Lower lobe of right lung (tissue), 2 donors: ENCODE measurements at places on chromosomes 2 and 18. TPM values are rescaled to one million over a fixed set of nuclear protein-coding genes. Genes with fewer than 3 reads are reported as not detected.

- no peak for DNase-seq
Observed at GRCh38 chr2:8661736-8662135, 20.1 kb upstream of the ID2 start.

- DNase-seq, result no peak
Observed at GRCh38 chr2:232629129-232629475, 4.3 kb upstream of the EFHD1 start.

DNA sequence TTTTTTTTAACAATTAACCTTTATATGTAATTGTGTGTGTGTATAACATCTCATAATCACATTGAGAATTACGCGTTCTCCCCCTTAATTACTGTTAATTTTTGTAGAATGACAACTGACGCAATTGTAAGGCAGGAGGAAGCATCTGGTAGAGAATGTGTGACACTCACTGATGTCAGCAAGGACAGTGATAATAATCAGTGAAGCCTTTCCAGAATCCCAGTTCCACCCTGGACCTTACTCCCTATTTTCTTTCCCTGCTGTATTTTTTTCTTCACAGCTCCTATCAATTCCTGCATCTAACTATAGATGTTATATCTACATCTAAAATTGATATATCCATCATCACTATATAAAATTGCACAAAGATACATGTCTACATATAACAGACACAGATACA, 16.1 kb upstream of the STRN start:
- no peak for DNase-seq

DNA sequence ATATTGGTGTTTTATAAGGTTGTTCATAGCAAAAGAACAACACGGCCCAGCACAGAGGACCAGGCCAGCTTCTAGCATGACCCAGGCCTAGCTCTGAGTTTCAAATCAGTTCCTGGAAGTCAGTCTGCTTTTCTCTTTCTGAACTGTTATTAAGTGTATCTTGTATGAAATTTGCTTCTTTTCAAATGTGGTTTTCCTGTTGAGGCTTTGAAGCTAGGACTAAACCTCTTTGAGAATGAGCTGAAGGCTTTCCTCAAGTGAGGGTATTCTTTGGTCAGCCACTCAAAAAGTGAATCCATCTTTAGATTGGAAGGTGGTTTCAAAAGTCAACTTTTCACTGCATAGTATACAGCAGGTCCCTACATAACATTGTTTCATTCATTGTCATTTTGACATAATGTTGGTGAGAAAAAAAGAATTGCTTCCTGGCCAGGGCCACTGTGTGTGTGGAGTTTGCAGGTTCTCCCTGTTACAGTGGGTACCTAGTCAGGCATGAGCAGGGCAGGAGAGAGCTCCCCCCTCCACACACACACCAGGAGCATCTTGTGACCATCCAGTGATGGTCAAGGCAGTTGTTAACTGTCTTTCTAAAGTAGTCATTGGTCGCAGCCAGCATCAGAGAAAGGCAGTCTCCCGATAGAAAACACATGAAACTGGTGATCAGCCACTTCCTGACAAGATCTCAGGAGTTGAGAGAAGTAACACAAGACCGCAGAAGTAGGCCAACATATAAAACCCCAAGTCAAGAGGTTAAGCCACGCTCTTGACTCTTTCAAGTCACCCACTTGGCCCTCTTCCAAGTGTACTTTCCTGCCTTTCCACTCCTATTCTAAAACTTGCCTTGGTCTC, 6.7 kb upstream of the ACAA2 start:
- no peak for DNase-seq

- no peak for DNase-seq
Observed at GRCh38 chr2:128405981-128406613, 87.4 kb upstream of the HS6ST1 start.

GRCh38 chr18:13136904-13137669, 81.5 kb upstream of the LDLRAD4 start:
- DNase-seq, result peak; percentile 68

DNA sequence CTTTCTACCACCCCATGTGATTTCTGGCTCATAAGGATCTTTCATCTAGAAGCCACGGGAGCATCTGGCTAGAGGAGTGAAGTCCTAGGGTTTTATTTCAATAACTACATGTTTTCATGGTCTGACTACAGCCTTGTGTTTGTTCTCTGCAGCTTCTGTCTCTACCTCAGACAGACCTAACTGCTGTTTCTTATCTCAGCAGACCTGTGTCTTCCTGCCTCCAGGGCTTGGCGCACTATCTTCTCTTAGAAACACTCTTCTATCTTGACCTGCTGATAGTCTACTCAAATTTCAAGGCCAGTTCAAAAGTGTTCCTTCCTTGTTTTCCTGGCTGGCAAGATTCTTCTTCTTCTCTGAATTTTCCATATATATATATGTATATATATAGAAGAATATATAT, 11.0 kb upstream of the TRIB2 start:
- DNase-seq, result no peak

DNA sequence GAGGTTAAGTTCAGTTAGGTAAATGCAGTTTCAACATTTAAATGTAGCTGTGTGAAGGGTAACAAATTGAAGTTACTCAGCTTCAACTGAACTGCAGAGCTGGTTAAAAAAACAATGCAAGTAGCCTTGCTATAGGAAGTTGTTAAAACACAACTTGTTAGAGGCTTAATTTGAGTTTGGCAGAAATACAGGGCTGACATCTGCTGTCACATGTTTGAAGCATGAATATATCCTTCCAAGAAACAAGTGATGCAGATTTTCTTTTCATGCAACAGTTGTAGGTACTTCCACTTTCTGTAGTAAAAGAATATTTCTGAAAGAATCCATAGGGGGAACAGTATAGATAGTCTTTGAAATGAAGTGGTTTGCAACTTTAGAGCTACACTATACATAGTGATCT, 208.7 kb upstream of the RASGRP3 start:
- no peak for DNase-seq

GRCh38 chr18:54949588-54949987, 9.7 kb downstream of the CCDC68 start:
- no peak for DNase-seq

- DNase-seq, result no peak
Observed at GRCh38 chr2:74515271-74515980, 1.2 kb downstream of the TLX2 start.

DNA sequence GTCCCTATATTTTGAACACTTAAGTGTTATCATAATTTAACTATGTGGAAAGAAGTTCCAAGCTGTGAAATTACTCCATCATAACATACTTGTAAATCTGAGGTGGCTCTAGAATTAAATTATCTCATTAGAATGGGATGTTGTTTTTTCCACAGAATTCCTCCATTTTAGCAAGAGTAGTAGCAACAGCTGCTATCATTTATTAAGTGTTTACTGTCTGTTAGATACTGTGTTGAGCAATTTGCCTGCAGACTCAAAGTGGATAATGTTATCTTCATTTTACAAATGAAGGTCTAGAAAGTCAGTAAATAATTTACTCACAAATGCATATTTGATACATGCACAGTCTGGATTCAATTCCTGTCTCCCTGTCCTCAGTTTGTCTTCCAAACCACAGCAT, 504.8 kb upstream of the NRP2 start:
- no peak for DNase-seq

- no peak for DNase-seq
Observed at GRCh38 chr2:178865146-178865936, 58.1 kb upstream of the TTN start.

GRCh38 chr18:51196811-51197660, 445 bp downstream of the MEX3C start:
- DNase-seq, result no peak

GRCh38 chr2:241905716-241906377, 36.3 kb downstream of the RTP5 start:
- DNase-seq, result no peak

DNA sequence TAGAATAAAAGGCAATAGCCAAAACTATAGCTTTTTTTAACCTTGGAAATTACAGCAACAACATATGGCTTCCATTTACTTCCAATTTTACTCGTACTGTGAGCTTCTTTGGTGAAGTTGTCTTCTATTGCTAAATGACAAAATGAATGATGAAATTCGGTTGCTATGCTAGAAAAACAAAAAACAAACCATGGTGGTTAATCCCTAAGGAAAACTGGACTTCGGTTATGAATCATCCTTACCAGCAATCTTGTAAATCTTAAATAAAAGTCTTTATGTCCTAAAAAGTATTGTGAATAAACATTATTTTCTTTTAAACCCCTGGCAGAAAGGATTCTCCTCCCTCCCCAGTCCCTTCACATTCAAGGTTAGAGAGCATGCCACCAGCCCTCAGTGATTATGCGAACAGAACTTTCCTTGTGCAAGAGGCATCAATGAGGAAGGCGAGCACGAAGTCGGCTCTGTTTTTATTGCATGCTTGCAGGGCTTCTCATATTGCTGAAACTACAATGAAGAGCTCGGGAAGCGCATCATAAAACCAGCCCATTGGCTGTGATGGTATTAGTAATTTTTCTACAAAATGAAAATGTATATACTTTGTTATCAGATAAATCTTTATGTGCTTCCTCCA, 62.9 kb downstream of the ZNF521 start:
- DNase-seq, result peak; percentile 43

PSMA8 gene
- total RNA-seq, result not detected

DAW1 gene
- total RNA-seq, result 4.9 TPM

SKOR2 gene
- not detected for total RNA-seq

ERCC3 gene
- total RNA-seq, result 34.7 TPM

ZNF385B gene
- total RNA-seq, result 63.2 TPM
